ENCODE measurements at places on chromosomes 16 and 17.

DNA sequence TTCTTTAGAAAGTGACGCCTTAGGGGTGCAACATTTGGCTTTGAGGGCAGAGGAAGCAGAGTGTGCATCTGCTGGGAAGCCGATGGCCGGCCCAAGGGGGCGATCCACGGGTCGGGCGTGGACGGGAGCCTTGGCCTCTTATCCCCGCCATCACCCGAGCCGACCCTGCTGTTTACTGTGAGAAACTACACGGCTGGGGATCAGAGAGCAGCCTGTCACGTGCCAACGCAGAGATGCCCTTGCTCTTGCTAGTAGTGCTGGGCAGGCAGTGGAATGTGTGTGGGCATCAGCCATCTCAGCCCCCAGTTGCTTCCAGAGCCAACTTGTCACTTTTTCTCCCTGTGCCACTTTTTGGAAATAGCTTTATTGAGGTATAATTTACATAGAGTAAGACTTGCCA, 26.7 kb upstream of the ITGB4 start:
- DNase-seq: no peak

GRCh38 chr16:58000706-58001676, at the start of gene USB1:
USB1 (plus strand) TSS chr16:58001407; CDS start chr16:58001484, 77 bp downstream.
- no peak for DNase-seq

GRCh38 chr16:85615014-85615851, 2.1 kb downstream of the GSE1 start:
- no peak for DNase-seq

DNA sequence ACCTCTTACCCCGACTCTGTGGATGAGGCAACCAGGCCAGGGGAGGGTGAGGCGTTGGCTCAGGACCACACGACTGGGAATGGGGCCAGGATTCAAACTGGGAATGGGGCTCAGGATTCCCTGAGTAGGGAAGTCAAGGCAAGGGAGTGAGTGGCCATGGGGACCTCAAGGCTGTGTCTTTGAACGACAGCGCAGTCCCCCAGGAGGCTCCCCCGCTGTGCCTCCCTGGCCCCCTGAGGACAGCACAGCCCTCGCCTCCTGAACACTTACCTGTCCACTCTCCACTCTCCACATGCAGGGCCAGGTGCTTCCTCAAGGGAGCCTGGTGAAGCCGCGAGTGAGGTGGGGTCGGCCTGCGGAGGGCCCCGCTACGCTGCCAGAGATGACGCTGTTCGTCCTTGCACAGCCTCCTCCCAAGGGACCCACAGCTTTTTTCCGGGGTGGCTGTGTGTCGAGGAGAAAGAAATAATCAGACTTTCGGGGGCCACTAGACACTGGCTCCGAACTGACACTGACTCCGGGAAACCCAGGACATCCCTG, 6.9 kb downstream of the ZNF469 start:
- DNase-seq: no peak

DNA sequence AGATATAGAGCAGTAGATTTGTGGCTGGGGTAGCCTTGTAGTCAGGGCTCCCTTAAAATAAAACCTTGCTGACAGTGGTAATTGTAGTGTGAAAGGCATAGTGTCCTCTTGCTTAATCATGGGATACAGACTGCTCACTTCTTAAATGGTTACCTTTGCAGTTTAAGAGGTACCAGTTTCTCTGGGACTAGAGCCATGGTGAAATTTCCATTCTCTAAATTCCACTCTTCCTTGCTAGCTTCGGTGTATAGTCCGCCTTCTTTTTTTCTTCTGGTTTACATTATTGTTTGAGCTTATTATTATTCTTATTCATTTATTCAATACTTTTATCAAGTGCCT, 1.6 kb downstream of the CCP110 start:
- DNase-seq: no peak

DNA sequence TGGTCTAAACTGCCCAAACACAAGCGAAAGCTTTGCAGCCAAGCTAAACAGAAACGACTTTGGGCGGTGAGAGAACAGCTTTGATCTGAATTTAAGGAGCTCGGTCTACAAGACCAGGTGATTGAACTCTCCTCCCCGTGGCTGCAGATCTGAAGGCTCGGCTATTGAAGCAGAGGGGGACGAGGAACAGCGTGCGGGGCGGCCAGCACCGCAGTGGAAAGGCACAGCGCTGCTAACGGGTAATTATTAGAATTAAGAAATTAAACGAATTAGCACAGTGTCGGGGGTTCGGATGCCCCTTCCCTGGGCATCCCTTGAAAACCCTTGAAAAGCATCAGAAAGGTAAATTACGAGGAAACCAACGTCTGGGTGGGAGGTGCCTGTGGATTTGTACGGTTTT, 431 bp downstream of the TEKT3 start:
- DNase-seq: no peak

- DNase-seq: no peak
Measured at GRCh38 chr16:70419384-70420327, 19.2 kb downstream of the ST3GAL2 start.

DNA sequence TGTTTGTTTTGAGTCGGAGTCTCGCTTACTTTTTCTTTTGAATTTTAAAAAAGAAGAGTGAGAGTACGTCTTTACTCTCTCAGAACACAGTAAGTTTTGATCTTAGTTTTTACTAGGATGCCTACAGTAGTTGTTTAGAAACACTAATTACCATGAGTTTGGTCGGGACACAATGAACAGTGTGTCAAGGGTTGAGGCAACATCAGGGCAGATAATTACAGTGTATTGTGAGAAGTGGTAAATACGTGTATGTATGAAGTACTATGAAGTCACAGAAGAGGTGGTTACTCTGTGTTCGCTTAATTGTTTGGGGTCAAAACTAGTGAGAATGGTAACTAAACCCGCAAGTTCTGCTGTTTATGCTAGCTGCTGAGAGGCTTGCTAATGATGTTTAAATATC, 18.2 kb downstream of the PAFAH1B1 start:
- no peak for DNase-seq

GRCh38 chr17:74145756-74146155, 57.7 kb upstream of the RPL38 start:
- DNase-seq: no peak

DNA sequence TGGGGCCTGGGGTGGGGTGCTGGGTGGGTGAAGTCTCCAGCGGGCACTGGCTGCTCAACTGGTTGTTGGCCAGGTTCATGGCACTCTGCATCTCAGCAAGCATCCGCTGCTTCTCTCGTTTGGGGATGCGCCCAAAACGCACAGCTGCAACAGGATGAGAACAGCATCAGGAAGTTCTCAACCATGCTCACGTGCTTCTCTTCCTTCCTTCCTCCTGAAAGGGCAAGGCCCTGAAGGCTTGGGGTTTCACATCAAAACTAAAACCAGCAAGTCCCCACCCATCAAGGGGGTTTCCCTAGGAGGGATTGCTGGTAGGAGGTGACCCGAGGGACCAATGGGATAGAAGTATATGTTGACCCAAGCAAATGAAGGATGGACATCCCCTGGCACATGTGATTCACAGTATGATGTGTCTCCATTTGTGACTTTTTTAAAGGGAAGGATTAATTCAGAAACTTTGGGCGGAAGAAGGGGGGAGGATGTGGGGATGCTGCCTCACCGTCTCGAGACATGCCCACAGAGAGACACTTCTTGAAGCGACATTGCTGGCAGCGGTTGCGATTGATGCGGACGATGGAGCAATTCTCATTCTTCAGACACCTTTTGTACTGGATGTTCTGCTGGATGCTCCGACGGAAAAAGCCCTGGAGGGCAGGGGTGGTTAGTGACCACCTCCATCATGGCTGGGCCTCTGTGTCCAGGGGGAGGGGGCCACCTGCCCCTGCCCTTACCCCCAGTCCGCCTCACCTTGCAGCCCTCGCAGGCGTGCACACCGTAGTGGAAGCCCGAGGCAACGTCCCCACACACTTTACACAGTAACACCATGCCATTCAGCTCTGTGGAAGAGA, 4.2 kb downstream of the NR1D1 start:
- no peak for DNase-seq

- no peak for DNase-seq
Measured at GRCh38 chr16:24978370-24978914, 36.7 kb downstream of the ARHGAP17 start.

GRCh38 chr17:22669721-22670120, 977.4 kb downstream of the KCNJ18 start:
- DNase-seq: no peak

DNA sequence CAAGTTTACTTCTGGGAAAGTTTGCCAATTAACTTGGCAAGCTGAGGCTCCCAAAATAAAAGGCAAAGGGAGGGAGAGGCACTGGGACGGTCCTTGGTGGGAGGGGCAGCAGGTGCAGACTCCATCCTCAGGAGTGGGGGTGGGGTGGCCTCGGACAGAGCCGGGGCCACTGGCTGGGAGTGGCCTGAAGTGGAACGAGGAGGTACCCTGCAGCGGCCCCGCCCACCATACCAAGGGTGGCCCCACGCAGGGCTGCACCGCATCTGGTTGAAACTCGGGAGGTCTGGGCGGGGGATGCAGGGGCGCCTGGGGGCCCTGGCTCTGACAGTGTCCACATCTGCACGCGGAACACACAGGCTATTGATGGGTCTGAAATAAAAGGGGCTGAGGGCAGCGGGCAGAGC, 42.4 kb upstream of the SLC38A10 start:
- no peak for DNase-seq

GRCh38 chr17:34299956-34300577, 14.5 kb downstream of the CCL11 start:
- no peak for DNase-seq

GRCh38 chr16:15575293-15576049, 67.5 kb downstream of the MARF1 start:
- no peak for DNase-seq

GRCh38 chr16:28823291-28823872, 583 bp downstream of the ATXN2L start:
- no peak for DNase-seq

GRCh38 chr17:50370052-50370451, 2.9 kb downstream of the MRPL27 start:
- DNase-seq: no peak

GRCh38 chr16:9099131-9099625, 7.7 kb downstream of the HAPSTR1 start:
- DNase-seq: no peak
